ENCODE measurements at places on chromosomes 2 and 18.

DNA sequence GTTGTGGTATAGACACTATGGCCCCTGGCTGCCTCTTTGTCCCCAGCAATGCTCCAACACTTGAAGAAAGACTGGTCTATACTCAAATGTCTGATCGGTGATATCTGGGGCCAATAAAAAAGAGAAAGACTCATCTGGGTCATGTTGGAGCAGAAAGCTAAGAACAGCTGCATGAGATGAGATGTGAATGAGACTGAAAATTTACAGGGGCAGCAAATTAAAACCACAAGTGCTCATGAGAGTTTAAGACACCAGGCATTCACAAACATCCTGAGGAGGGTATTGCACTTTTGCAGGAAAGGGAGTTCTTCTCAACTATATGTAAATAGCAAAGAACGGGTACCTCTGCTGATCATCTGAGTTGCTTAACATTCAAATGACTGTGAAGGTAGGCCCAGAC, 36.3 kb downstream of the MAIP1 start:
- no peak for DNase-seq

DNA sequence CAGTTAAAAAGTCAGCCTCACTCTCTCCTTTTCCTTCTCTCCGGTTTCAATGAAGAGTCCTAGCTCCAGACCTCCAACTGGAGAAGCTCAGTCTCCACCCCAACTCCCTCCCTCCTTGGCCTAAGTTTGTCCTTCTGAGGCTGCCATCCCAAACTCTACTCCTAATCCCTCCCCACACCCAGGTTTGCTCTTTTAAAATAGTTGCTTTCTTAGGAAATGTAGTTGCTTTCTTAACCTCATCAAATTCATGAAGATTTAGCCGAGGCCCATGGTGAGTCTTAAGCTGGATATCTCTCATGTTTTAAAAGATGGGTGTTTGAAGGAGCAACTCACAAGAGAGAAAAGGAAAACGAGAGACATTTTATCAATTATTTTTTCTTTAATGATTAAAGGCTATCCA, 937 bp upstream of the LANCL1 start:
- peak; percentile 59 for DNase-seq

DNA sequence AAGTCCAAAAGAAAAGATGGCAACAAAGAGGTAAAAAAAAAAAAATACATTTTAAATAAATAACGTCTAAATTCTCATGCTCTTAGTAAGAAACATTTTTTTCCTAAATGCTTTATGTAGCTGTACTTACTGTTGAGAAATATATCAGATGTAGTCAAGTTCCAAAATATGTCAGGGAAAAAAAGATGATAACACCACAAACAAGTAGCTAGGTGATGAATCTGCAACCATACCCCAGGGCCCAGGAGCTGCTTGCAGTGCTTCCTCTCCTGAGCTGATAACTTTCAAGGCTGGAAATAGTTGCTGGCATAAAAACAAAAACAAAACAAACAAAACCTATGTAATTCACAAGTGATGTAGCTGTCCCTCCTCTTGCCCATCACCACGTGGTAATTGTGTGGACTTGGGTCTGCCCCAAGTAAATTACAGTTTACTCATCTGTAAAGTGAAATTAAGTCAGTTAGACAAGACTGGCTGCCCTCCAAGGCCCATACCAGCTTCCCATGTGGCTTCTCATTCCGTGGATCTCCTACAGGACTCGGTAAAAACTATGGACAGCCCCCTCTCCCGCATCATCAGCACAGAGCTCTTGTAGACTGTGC, 82.6 kb downstream of the SP100 start:
- no peak for DNase-seq

DNA sequence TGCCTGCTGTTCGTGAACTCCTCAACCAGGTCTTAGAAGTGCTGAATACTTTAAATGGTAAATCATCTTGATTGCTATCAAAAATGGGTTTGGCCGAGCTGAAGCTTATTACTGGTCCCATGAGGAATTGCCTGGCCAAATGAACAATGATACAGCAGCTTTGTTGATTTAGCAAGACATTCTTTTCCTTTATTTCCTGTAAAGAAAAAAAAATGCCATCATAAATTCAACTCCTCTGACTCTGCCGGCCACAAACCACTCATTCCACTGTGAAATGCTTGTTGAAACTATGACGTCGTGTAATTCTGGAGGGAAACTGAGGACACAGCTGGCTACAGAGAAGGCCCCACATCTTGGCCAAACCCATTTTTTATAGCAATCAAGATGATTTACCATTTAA, 74.2 kb upstream of the ID2 start:
- no peak for DNase-seq

DNA sequence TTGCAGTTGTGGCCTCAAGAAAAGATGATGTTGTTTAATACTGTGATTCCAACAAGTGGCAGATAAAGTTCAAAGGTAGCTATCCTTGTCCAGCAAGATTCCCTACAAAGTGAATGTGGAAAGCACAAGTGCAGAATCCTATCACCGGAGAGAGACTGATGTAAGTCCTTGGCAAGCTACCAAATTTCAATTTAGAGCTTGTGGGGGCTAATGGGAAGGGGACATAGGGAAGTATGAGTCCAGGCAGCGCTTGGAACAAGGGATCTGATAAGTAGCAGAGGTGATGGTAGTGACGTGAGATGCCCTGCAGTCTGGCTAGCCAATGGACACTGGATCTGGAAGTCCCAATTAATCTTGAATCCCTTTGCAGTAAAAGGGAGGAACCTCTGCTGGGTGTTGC, 165.2 kb upstream of the DTNA start:
- DNase-seq, result no peak

GRCh38 chr2:146986161-146986560, 858.7 kb upstream of the ACVR2A start:
- no peak for DNase-seq

DNA sequence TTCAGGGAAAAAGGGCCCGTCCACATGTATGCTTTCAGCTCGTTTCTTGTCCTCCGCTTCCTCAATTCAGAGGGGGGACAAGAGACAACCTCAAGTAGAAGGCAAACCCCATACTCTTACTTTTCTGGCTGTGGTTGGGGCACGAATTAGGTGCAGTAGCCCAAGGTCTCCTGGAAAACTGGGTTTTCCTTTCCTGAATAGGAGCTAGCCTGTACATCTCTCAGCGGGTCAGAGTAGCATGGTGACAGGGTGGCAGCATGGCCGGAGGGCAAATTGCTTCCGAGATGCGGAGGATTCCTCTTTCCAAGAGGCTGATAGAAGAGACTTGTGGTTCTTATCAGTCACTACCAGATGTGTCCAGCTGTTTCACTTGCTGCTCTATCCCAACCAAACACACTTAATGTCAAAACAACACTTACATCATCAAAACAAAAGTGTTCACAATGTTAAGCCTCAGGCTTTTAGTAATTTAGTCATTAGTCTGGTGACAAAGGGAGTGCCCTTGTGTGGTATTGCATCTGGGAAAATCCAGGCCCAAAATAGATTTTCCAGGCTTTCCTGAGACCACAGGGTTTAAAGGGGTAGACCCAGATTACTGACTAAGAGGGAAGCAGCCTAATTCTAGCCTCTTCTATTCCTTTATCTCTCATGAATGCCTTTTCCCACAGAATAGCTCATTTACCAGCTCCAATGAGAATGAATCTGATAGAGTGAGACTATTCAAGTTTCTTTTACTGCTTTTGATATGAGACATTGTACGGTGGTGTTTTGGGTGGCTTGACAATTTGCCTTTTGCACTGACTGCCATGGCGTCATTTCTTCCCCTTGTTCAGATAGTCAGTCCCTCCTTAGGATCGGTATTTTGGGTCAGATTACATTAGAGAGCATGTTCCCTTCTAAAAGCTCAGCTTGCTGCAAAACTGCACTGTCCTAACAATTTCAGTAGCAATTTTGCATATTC, 162.0 kb downstream of the LTBP1 start:
- DNase-seq, result no peak

DNA sequence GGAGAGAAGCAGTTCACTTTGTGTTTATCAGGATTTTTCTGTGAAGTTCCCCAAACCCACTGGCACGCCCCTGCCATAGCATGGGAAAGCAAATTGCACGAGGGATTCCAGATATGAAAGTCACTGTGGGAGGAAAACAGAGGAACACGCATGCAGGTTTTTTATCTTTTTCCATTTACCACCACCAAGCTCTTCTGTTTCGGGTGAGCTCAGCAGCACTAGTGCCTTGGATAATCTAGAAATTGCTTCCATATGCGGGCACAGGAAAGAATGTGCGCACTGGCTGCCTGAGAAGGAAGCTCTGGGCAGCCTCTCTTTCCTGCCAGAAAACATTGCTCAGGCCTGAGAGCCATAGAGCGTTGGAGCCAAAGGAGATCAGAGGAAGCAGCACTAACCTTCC, 65.9 kb upstream of the WIPF1 start:
- no peak for DNase-seq

- no peak for DNase-seq
Measured at GRCh38 chr18:13442451-13442850, 223.9 kb downstream of the LDLRAD4 start.

GRCh38 chr2:128726236-128726635, 407.6 kb upstream of the HS6ST1 start:
- DNase-seq, result no peak

DNA sequence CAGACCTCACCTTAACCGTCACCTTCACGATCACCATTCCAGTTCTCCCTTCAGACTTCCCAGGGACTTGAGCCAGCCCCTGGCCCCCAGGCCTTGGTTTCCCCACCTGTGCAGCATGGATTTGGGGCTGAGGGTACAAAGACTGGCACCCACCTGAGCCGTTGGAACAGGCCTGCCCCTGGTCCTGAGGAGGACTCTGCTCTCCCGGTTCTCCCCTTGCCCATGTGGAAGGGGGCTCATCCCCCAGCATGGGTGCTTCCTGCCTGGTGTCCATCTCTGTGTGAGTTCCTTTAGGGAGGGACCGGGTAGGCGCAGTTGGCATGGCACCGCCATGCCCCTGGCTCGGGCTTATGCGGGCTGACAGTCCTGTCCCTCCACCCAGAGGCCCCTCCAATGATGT, 10.9 kb upstream of the GPR35 start:
- no peak for DNase-seq

- no peak for DNase-seq
Measured at GRCh38 chr2:56465491-56465890, 281.7 kb downstream of the CCDC85A start.

GRCh38 chr2:54053830-54054229, 61.6 kb upstream of the ACYP2 start:
- no peak for DNase-seq

DNA sequence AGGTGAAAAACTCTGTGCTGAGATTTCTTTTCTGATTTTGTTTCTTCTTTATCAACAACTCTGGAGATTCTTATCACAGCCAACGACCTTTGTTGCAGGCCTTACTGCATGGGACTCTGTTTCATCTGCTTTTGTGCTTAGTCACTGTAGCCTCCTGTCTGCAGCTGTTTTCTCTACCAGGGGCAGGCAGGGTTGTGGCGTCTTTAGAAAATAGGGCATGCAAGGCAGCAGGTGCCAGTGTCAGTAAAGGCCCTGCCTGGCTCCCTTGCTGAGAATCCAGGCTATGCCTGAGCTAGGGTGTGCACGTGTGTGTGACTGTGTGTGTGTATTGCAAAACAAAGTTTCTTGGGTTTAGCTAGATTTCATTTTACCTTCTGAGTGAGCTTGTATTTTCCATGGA, 14.6 kb upstream of the SLC9A2 start:
- no peak for DNase-seq

Data from activated CD4-positive, alpha-beta memory T cell treated with anti-CD3 and anti-CD28 coated beads for 36 hours (primary cell).